ENCODE measurements at places on chromosomes 5 and 9.
A peak's percentile ranks its signal among the peaks of the same experiment; 100 is the strongest.

DNA sequence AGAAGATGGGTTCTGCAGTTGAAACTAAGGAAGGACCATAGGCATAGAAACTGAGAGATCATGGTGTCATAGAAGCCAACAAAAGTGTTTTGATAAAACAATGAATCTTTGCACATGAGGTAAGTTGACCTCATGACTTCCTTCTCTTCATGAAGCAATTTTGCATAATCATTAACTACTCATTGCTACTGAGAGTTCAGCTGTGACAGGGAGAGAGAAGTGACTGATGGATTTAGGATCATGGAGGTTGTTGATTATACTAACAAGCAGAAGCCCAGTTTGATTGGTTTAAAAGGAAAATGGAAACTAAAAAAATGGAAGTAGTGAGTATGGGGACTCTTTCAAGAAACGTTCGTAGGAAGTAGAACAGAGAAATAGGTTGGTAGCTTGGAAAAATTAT, 51.2 kb downstream of the PARP8 start:
- DNase-seq = no peak

DNA sequence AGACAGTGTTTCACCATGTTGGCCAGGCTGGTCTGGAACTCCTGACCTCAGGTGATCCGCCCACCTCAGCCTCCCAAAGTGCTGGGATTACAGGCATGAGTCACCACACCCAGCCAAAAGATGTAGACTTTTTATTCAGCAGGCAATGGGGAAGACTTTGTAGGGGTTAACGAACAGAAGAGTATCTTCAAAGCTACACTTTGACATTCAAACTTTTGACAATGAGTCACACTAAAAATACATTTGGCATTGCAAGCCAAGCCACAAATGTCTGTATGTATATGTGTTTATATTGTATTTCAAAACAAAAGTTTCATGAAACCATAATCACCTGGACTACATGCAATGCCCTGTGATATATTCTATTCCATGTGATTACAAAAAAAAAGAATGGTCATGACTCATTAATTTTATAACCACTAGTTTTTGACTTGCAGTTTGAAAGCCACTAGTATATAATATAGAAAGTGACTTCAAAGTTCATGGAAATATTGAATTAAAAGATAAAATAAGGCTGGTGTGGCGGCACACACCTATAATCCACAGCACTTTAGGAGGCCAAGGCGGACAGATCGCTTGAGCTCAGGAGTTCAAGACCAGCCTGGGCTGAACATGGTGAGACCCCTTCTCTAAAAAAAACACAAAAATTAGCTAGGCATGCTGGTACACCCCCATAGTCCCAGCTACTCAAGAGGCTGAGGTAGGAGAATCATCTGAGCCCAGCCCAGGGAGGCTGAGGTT, 8.3 kb downstream of the DIMT1 start:
- no peak for DNase-seq

DNA sequence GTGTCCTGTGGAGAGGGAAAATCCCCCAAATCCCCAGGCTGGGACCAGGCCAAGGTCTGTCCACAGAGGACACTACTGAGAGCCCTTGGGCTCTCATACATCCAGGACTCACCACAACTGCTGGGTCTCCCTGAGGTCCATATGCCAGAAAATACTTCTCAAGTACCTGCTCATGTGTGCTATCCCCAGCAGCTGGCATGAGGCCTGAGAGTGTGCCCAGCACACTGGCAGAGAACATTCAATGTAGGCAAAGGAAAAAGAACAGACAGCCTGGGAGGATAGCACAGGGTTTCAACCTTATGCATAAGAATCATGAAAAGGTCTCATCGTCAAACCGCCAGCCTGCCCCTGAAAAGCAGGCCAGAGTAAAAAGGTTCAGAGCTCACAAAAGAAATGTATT, 154.1 kb upstream of the TAS2R1 start:
- DNase-seq = no peak

DNA sequence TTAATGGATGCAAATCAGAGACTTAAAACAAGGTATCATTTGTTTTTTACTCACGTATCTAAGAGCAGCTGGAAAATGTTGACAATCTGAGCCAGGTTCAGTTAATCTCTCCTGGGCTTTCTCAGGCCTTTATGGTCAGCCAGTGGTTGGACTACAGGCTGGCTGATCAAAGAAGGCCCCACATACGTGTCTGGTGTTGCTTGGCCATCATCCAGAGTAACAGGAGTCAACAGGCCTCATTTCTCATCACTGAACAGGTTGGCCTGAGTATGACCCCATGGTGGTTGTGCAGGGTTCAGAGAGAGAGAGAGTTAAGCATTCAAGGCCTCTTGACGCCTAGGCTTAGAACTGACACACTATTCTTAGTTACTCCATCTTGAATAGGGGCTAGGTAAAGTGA, 97.0 kb upstream of the VLDLR start:
- no peak for DNase-seq

DNA sequence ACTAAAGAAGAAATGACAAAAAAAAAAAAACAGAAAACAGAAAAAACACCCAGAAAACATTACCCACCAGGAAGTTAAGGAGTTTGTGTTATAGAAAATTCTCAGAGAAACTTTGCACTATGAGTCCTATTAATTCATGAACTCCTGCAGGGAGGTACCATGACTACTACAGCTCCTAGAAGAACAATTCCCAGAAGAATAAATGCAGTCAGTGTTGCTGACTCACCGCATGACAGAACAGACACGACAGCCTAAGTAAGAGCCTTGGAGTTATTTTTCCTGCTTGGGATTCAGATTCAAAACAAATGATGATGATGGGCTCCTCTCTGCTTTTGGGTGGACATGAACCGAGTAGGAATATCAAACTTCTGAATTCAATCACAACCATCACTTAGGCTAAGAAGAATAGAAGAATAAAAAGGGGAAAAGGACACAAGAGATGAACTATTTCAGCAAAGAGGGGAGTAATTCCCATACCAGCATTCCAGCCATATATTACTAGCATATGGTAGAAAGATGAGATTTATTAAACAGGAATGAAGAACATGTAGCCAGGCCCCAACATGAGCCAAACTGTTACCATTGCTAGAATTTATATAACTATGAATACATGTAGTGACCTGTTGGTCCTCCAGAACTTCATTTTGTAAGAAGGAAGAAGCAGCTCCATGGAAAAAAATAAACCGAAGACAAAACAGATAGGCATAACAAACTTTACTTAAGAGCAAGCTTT, 209.6 kb upstream of the PDE4D start:
- no peak for DNase-seq

DNA sequence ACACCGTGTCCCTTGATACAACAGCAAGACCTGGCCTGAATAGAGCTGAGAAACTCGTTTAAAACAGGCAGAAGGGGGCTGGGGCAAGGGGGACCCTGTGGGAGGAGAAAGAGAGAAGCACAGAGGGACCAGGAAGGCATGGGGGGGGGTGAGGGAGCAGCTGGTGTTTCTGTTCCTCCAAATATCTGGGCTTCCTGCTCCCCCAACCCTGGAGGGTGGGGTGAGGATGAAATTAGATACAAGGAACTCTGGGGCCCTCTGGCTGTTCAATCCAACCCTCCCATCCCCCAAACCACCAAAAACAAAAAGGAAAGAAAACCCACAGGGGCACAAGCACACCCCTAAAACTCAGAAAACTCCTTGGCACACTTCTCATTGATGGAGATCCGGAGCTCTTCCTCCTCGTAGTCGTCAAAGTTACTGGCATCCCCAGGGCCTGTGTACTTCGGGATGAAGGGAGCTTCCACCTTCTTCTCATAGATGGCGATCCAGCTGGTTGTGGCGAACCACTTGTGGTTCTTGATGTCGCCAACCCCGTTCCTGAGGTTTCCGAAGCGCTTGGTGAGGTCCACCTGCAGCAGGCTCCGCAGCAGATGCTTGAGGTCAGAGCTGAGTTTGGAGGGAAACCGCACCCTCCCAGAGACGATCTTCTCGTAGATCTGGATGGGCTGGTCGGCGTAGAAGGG, 1.1 kb downstream of the PRKACG start:
- DNase-seq = no peak

GRCh38 chr5:151051066-151051930, 29.5 kb downstream of the TNIP1 start:
- peak; percentile 24 for DNase-seq

GRCh38 chr9:86741311-86742208, 205.7 kb downstream of the GAS1 start:
- no peak for DNase-seq

GRCh38 chr9:133935328-133936005, 56.7 kb downstream of the VAV2 start:
- no peak for DNase-seq

DNA sequence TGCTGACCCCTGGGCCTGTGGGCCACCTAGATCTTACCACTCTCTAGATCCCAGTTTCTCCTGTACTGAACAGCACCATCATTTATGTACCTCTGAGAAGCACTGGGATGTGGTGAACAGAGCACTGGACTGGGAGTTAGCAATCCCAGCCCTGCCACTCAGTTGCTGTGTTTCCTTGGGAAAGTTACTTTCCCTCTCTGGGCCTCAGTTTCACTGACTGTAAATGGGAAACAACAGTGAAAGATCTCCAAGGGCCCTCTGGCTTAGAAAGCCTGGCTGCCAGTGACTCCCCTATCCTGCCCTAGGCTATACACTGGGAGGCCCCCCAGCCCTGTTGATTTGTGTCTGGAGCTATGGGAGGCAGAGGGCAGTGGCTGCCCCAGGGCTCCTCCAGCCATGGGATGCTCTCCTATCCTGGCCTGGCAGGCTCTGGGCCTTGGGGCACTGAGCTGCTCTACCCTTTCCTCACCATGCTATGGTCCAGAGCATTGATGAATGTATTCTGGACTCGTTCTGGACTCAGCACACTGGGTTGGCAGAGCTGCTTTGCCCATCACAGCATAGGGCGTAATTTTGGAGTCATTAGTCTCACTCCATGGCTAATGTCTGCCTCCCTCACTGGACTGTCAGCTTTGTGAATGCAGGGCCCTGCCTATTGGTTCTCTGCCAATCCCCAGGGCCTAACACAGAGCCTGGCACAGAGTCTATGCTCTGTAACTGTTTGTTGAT, 99.3 kb downstream of the RGS3 start:
- DNase-seq = no peak

GRCh38 chr9:134959126-134959970, 41.6 kb upstream of the FCN1 start:
- no peak for DNase-seq

DNA sequence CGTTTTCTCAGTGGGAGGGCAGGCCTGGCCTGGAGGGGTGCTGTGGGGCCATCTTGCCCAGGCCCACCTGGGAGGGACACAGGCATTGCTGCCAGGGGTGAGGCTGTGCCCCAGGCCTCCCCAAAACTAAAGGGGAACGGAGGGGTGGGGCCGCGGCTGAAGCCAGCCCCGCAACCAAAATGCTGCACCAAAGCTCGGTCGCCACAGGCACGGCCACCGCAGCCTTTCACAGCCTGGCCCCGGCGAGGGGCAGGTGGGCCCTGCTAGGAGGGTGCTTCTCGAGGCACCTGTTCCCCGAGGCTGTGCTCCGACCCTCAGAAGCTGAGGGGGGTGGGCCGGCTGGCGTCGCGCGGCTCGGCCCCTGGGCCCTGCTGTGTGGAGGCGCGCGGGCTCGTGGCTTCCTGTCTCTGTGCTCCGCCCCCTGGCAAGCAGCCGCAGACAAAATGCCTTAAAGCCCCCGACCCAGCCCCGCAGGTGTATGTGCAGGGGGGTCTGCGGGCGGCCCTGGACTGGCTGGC, 57.6 kb downstream of the JAK2 start:
- no peak for DNase-seq

DNA sequence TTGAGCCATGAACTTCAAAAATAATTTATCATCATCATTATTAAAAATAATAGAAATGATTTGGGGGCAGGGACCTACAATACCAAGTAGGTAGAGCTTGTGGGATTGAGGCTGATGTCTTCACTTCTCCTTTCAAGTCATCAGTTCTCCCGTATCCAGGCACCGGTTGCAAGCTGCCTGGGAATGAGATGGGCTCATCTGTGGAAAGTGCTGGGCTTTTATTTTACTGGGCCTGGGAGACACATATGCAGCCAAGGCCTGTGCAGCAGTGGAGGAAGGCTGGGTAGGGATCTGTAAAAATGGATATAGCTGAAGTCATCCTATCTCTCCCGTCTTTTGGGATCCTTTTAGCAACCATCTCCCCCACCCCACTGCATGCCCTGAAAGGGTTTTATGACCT, 284.1 kb upstream of the CLINT1 start:
- no peak for DNase-seq

- DNase-seq = no peak
Measured at GRCh38 chr5:6542421-6543345, 90.2 kb downstream of the NSUN2 start.

- DNase-seq = no peak
Measured at GRCh38 chr5:77588175-77588574, 50.3 kb downstream of the OTP start.

DNA sequence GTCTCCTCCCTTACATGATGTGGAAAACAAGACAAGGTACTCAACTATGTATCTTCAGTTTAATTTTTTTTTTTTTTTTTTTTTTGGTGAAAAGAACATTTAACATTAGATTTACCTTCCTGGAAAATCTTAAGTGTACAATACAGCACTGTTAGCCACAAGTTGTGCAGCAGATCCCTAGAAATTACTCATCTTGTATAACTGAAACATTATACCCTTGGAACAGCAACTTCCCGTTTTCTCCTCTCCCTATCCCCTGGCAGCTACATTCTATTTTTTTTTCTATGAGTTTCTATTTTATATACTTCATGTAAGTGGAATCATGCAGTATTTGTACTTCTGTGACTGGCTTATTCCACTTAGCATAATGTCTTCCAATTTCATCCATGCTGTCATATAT, 421.9 kb upstream of the FTMT start:
- DNase-seq = no peak

DNA sequence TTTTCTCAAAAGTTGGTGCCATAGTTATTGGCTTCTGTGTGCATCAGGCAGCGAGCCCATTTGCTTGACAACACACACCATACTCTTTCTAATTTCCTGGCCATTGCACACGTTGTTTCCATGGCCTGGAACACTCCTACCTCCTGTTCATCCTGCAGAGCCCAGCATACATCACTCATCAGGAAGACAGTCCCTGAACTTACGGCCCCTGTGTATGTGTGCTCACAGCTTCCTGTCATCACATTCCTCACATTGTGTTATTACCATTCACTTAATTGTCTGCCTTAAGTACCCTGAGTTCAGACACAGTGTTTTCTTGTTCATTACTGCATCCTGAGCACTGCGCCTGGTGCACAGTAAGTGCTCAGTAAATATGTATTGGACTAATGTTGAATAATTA, 355.9 kb downstream of the PRELID2 start:
- DNase-seq = no peak

- no peak for DNase-seq
Measured at GRCh38 chr5:39218482-39219402, 621 bp downstream of the FYB1 start.

DNA sequence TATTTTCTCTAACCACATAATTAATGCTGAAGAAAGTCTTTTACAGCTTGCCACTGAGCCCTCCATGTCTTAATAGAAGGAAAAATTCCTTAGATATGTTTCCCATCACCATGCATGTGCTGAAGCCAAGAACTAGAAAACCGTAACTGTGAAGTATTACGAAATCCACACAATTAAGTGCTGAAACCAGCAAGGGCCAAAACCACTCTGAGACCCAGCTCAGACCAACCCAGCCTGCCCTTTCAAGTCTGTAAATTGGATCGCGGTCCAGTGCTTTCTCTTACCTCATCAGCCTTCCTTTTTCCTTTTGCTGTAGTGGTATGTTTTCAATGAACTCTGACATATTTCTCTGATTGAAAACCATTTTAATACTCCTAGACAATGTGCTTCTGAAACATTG, 26.3 kb downstream of the SEMA5A start:
- DNase-seq = no peak

Measured in nucleus accumbens (tissue), 56 donors.